ENCODE measurements at places on chromosomes 1 and 21.

DNA sequence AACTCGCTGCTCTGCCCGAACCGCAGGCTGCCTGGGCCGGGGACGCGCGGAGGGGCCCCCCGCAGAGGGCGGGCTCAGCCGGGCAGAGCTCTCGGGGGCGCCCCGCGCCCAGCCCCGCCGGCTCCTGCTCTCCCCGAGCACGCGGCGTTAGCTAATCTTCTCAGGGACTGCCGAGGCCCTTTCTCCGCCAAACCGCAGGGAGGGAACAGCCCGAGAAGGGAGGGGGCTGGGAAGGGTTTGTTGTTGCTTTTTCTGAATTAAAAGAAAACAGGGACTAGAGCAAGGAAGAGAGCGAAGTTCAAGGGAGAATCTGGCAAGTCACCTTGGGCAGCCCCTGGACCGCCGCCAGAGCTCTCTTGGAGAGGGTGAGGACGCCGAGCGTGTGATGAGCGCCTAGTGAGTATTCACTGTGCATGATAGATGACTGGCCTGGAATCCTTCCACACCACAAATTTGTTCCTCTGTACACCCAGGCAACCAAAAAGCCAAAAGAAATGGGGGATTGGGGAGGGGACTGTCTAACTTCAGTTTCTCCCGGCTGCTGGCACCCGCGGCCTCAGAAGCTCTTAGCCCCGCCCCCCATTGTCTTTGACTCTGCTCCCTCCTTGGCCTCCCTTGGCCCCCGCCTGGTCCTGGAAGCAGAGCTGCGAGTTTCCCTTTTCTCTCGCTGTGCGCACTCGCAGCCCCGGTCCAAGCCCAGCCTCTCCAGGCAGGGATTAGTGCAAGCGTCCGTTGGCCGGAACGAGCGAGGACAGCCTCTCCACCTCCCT, 19.7 kb upstream of the LMX1A start:
- peak; percentile 21 for DNase-seq

GRCh38 chr1:166064313-166064926, 102.4 kb downstream of the FAM78B start:
- no peak for DNase-seq

- peak; percentile 26 for DNase-seq
Measured at GRCh38 chr1:243325305-243325890, 69.6 kb downstream of the SDCCAG8 start.

GRCh38 chr1:110053552-110054428, 16.7 kb downstream of the ALX3 start:
- peak; percentile 43 for DNase-seq

DNA sequence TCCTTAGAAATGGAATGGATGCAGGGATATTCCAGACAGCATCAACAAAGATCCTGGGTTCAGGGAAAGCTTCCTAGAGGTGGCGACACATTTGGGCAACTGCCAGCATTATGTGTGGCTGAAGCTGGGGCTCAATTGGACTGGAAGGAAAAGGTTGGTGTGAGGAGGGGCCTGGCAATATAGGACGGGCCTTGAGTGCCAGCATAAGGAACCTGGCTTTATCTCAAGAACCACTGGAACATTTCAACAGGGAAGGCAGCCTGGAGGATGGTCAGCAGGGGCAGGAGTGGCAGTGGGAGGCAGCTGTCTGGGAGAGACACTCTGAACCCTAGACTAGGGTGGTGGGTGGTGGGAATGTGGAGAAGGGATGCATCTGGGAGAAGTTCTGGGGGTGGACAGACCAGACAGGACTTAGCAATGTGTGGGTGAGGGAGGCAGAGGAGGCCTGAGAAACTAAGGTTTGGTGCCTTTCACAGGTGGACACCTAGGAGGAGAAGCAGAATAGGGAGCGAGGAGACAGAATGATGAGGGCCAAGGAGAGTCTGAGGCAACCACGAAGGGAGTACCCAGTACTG, 3.5 kb downstream of the SH3BGRL3 start:
- no peak for DNase-seq

DNA sequence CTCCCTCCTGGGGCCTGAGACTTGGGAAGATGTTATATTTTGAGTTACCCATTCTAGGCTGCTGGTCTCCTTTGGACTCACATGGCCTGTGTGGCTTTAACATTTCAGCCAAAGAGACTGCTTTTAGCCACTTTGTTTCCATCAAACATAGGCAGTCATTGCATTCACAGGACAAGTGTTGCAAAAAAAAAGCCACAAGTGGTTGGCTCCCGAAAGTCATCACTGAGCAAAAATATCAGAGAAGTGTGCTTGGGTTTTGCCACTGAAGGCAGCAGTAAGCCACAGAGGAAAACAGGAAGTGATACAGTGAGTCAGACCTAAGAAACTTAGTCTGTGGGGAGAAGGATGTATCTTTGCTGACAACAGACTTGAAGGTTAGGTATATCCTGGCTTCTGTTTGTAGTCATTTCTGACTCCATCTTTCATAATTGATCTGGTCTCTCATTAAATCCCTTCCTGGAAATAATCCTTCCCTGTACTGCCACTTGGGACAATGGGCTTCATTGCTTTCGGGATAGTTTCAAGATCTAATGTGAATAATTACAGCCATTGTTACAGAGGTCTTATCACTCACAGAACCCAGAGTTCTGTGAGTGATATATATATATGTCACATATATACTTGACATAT, 80.9 kb downstream of the COLGALT2 start:
- DNase-seq: no peak

DNA sequence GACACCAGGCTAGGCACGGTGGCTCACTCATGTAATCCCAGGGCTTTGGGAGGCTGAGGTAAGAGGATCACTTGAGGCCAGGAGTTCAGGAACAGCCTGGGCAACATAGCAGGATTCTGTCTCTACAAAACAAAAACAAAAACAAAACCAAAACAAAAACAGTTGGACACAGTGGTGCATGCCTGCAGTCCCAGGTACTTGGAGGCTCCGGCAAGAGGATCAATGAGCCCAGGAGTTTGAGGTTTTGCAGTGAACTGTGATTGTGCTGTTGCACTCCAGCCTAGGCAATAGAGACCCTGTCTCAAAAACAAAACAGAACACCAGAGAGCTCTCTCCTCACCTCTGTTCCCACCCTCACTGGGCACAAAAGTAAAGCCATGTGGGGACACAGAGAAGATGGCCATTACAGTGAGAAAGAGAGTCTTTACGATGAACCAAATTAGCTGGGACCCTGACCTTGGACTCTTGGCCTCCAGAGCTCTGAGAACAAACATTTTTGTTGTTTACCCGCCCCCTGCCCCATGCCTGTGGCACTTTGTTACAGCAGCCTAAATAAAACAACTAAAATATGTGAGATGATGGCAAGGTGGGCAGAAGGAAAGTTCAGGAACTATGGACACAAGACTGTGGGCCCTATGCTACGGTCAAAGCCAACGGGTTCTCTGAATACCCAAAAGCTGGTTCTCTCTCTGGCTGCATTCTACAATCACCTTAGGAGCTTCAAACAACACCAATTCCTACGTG, 9.8 kb downstream of the NADK start:
- no peak for DNase-seq

DNA sequence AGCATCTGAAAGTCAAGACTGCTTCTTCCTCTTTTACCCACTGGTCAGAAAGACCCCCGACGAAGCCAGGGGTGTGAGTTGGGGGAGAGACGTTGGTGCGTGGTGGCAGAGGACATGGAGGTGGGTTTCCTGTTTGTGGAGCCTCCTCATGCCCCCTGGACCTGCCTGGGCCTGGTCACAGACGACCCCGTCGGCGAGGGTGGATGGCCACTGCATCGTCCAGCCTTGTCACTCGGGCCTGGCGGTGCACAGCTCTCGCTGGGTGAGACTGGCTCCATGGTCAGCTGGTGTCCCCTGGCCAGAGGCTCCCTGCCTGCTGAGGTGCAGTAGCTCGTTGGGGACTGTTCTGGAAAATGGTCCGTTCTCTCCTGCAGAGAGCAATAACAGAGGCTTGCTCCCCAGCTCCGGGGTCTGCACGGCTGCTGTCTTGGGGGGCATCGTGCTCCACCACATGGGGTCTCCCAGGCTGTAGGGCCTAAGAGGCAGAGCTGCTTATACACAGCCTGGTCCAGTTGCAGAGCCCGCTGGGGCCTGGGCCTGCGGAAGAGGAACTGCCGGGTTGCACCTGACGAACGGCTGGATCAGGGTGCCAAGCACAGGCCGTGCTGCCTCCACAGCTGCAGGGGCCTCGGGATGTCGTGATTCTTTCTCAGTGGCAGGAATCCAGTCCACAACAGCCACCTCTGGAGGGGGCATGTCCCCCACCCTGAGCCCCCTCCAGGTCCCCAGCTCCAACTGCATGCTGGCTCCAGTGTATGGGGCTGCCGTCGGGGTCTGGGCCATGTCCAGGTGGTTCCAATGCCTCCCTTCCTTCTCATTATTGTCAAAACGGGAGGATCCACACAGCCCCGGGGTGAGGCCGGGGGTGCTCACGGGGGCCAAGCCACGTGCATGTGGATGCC, 18.0 kb upstream of the ACTRT2 start:
- DNase-seq: no peak

DNA sequence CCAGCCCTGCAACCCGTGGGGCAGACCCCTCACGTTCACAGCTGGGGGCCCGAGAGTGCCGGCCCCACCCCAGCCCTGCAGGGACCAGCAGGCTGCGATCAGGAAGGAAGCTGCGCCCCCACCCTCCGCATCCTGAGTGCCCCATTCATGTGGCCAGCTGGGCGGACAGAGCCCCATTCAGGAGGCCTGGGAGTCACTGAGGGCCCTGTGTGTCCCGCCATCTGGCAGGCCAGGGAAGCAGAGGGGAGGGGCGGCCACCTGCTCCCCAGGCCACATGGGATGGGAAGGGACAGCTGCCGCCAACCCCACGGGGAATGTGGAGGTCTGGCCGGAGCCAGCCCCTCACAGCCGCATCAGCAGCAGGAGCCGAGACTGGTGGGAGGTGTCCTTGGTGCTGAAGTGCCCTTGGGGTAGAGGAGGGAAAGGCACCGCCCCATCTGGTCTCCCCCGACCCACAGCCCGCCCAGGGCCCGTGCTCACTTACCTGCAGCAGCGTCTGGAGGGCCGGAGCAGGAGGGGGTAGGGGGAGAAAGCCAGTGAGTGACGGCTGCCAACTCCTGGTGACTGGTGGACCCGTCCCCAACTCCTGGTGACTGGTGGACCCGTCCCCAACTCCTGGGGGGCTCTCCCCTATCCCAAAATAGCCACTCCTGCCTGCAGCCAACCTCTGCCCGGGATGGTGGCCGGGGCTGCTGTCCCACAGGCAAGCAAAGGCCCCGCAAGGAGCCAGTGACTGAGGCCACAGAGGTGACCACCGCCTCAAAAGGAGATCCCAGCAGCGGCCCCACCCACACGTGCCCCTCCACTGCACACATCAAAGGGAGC, 8.7 kb downstream of the ACAP3 start:
- no peak for DNase-seq

GRCh38 chr1:42935313-42935895, 23.3 kb downstream of the SLC2A1 start:
- DNase-seq: no peak

- no peak for DNase-seq
Measured at GRCh38 chr1:182791281-182792179, 2.0 kb downstream of the NPL start.

- DNase-seq: no peak
Measured at GRCh38 chr1:234409328-234409727, 36.1 kb downstream of the COA6 start.

- DNase-seq: no peak
Measured at GRCh38 chr1:152049291-152050083, 12.7 kb upstream of the S100A11 start.

DNA sequence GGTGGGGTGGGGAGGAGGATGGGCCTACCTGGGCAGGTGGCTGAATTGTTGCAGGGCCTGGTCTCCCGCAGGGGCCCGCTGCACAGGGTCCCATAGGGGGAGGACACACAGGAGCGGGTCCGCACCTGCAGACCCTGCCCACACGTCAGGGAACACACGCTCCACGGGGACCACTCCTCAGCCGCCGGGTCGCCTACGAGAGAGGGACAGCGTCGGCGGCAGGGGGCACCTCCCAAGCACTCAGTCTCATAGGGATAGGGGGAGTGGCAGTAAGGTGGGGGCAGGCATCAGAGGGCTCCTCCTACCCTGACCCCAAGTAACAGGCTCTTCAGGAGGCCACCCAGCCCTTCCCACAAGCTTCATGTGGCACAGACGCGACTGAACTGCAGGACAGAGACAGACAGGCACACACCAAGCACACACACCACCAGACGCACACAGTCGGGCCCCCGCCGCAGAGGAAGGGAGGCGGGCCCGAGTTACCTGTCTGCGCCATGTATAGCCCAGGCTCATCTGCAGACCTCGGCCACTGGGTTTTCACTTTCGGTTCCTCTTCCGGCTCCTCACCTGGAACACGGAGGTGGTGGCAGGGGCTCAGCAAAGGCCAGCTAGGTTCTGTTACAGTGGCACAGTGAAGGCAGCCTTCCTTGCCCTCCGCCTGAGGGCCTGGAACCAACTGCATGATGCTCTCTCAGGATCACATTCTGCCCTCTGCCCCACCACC, 19.8 kb downstream of the ADGRB2 start:
- no peak for DNase-seq

GRCh38 chr21:34679051-34679450, 10.3 kb downstream of the CLIC6 start:
- no peak for DNase-seq

DNA sequence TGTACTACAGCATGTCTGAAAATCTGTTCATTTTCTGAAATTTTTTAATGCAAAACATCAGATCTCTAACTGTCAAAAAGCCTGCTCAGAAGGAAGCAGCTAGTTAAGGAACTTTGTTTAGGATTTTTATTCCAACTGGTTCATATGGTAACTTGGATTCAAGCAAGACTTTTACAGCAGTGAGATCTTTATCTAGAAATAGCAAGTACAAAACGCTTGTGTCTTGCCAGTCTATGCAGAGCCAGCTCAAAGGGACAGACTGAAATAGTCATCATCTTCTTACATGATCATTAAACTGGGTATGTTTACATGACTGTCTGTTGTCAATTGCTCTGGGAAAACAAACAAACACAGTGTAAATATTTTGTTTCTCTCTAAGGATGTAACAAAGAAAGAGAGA, 37.6 kb downstream of the DDAH1 start:
- no peak for DNase-seq

DNA sequence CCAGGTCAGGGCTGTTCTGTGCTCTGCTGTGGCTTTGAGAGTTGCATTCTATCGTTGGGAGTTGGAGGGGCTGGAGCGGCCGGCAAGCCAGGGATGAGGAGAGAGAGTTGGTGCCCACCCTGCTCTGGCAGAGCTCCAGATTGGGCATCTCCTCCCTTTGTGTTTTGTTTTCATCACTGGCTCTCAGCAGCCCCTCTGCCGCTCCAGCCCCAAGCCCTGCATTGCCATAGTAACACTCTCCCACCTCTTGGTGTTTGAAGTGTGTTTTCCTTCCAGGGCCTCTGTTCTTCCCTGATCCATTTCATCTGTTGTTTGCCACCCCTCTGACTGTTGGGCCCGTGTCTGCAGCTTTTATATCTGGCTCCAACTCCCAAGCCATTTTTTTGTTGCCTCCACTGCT, 152.7 kb downstream of the URB2 start:
- no peak for DNase-seq

- DNase-seq: no peak
Measured at GRCh38 chr1:86155807-86156565, 586 bp downstream of the COL24A1 start.

- peak; percentile 36 for DNase-seq
Measured at GRCh38 chr1:39816415-39817090, 27.9 kb upstream of the BMP8B start.
